ENCODE measurements at places on chromosomes 3 and 15.

DNA sequence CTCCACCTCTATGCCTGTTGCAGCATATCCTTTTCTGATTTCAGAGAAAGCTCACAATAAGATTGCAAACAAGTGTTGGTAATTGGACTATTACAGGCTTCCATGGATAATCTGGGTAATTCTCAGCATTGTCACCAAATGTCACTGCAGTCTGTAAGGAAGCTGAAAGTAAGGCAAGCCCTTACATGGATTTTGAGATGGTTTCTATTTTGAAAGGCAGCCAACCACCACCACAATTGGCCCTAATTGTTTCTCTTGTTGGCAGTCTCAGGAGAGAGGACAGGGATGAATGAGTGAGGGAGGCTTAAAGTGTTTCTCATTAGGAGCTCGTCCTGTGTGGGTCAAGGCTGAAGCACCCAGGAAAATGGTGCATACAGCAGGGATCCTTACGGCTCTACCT, 879.9 kb downstream of the TUSC7 start:
- no peak for DNase-seq

- DNase-seq, result no peak
Measured at GRCh38 chr3:147895509-147895908, 486.3 kb downstream of the ZIC1 start.

DNA sequence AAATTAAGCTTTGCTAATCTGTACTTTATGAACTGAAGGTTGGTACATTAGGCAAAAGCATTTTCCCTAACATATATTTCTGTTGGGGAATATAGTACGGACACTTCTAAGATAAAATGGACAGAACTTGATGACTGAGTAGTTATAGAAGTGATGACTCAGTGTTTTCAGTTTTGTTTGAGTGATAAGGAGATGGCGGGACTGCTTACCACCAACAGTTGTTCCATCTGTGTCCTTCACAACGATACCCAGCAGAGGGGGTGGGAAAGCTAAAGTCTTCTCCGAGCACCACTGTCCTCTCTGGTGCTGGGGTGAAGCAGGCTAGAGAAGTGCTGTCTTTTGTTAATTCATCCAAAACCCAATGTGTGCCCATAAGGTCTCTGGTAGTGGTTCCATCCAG, 195.8 kb downstream of the CD47 start:
- no peak for DNase-seq

GRCh38 chr3:158711886-158712285, 20.4 kb downstream of the RARRES1 start:
- no peak for DNase-seq

- DNase-seq, result no peak
Measured at GRCh38 chr3:180680097-180680430, 775 bp upstream of the CCDC39 start.

DNA sequence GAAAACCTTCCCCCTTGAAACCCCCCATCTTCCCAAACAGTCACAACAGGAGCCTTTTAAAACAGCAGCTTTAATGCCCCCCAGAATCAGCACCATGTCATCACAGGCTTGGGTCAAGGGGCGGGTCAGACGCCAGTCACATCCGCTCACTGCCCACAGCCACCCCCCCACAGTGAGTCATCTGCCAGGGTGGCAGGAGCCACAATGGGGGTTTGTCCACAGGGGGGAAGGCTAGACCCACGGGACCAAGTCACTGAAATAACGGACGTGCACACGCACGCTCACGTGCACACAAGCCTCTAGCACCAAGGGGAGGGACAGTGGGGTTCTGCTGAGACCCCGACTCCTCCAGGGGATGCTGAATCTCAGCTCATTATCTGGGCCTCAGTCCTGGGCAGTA, 441 bp upstream of the UCN2 start:
- DNase-seq, result no peak

- DNase-seq, result no peak
Measured at GRCh38 chr3:20772869-20773268, 586.9 kb upstream of the SGO1 start.

GRCh38 chr3:39362192-39362591, 21.0 kb upstream of the SLC25A38 start:
- DNase-seq, result no peak

- DNase-seq, result no peak
Measured at GRCh38 chr15:85404918-85405866, 24.8 kb downstream of the AKAP13 start.

DNA sequence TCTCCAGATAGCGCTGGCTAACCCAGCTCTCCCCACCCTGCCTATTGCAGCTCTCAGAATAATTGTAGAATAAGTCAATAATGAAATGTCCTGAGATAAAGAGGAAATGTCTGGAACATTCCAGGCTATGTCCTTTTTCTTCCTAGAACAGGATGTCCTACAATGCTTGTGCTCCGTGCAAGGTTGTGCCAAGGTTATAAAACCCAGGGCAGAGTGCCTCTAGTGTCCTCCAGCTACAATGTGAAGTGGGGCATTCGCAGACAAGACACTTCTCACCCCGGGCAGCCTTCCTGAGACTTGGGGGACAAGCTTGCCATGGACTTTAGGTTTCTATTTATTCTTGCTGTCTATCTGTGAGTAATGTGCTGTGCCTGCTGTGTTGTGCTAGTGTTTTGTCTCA, 900.6 kb downstream of the TUSC7 start:
- DNase-seq, result no peak

DNA sequence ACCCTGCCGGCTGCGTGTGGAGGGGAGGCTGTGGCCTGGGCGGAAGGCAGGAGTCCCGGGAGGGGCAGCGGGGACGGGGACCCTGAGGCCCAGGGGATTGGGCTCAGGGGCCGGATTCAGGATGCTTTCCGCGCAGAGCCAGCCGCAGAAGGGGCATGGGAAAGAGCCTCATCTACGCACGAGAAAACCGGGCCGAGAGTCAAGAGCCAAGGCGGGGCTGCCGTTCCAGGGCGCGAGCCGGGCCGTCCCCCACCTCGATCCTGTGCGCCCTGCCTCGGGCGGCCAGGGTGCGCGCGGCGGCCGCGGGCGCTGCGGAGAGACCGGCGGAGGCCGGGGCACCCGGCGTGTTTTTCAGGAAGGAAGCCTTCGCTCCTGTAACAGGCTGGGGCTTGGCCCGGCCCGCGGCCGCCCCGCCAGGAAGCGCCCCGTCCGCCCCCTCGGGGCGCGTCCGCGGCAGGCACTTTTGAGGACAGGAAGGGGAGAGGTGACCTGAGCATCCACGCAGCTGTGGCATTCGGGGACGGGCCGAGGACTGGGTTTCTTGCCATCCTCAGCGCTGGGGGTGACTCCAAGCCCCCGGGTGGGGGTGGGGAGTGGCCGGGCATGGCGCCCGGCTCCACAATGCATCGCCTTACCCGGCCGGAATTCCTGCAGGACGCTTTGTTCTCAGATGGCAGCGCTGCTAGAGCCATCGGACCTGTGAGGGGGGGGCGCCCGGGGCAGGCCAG, 62.3 kb upstream of the GATA2 start:
- no peak for DNase-seq

GRCh38 chr3:29427266-29428103, 146.6 kb downstream of the RBMS3 start:
- no peak for DNase-seq

DNA sequence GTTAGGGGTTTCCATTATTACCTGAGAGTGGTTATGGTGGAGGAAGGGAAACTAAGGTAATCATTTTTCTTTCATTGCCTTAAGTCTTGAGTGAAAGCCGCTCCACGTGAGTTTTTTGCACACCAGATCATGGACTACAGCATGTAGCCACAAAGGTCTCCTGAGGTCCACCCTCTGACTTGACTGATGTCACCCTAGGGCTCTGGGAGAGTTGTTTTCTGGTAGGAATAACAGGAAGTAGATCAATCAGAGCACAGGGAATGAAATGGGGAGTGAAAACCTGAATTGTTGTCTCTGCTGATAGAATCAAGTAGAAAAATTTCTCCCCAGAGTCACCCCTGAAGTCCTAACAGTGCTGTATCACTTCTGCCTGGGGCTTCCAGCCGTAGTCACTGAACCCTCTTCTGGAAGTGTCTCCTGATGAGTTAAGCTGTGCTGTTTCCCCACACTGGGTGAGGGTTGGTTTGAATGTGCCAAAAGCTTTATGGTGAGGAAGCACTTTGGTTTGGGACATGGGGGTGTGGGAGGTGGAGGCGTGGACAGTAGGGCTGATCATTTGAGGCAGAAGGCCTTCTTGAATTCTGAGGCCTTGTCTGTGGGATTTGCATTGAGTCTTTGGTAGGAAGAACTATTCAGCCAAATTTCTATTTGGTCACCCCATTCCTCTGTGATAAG, 64.3 kb downstream of the SLCO3A1 start:
- no peak for DNase-seq

DNA sequence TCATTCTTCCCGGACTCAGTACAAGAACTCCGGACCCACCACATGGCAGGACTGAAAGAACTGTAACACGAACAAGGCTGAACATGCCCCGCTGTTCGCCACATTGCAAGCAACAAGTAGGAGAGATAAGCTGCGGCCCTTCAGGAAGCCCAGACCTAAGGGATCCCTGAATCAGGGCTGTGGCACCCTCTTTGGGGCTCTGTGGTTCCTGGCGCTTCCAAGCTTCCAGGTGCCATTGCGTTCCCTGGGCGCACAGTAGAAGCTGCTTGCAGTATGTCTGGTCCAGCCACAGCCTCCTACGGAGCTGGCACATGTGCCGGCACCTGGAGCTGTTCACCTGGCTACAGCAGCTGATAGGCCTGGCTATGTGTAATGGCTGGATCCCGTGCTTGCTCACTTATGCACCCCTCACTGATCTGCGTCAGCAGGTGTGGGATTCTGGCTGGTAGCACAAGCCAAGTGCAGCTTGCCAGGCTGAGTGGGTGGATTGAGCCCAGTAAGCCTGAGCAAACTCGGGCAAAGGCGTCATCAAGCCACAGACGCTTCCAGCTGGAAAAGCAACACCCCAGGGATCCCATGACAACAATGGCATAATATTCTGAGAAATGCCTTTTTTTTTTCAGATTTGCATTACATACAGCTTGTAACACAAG, 748.6 kb upstream of the GBE1 start:
- no peak for DNase-seq

DNA sequence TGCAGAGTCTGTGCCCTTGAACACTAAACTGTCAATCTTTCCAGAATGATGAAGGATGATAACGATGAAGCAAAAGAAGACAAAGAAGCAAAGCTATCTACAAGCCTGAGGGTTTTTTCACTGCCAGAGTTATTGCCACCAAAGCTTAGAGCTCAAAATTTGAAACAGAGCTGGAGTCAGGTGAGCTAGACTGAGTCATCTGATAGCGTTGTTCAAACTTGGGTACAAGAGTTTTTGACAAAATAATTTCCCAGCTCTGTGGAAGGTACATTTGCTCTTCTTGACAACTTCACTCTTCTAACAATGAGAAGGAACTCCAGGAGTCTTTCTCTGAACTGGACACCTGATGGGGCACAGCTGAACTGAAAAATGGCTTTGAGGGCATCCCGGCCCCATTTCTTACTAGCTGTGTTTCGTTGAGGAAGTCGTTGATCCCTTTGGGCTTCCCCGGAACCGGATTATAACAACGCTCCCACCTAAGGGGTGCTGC, 715 bp downstream of the MCCC1 start:
- DNase-seq, result no peak

Data from cortex of kidney (tissue), 1 donor.